ENCODE measurements at places on chromosomes 6 and 20.

- DNase-seq = no peak
These were observed 51.0 kb downstream of the ZBTB2 start for GRCh38 chr6:151340219-151340978.

- DNase-seq = no peak
These were observed 125.8 kb downstream of the NFATC2 start for GRCh38 chr20:51416532-51417249.

- DNase-seq = no peak
These were observed 501.5 kb upstream of the FLRT3 start for GRCh38 chr20:14838663-14839628.

GRCh38 chr6:89024456-89024855, 56.1 kb upstream of the PNRC1 start:
- no peak for DNase-seq

DNA sequence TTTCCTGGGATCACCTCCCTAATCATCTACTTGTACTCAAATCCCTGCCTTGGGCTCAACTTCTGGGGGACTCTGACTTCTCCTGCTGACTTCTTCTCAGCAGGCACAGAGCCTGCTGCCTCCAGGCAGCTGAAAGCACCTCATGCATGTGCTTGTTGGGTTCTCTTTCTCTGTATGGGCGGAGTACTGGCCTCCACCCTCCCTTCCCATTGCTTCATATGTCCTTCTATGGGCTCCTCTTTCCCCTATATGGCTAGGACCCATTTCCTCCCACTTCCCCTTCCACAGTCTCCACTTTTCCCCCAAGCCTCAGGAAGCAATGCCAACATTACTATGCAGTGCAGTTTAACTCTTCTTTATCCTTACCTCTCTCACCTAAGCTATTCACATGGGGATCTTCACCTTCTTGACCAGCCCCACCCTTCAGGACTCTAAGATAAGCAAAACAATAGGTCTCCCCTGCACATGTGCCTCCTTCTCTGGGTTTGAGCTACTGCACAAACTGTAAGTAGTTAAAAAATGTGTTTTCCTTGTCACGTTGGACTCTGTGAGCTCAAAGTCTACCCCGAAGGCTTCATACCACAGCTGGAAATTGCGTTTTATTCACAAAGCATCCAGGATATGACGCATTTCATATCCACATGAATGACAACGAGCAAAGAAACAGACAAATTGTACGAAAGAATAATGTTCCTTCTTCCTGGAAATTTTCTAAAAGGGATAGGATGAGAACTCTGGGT, 93.7 kb downstream of the CDS2 start:
- no peak for DNase-seq

DNA sequence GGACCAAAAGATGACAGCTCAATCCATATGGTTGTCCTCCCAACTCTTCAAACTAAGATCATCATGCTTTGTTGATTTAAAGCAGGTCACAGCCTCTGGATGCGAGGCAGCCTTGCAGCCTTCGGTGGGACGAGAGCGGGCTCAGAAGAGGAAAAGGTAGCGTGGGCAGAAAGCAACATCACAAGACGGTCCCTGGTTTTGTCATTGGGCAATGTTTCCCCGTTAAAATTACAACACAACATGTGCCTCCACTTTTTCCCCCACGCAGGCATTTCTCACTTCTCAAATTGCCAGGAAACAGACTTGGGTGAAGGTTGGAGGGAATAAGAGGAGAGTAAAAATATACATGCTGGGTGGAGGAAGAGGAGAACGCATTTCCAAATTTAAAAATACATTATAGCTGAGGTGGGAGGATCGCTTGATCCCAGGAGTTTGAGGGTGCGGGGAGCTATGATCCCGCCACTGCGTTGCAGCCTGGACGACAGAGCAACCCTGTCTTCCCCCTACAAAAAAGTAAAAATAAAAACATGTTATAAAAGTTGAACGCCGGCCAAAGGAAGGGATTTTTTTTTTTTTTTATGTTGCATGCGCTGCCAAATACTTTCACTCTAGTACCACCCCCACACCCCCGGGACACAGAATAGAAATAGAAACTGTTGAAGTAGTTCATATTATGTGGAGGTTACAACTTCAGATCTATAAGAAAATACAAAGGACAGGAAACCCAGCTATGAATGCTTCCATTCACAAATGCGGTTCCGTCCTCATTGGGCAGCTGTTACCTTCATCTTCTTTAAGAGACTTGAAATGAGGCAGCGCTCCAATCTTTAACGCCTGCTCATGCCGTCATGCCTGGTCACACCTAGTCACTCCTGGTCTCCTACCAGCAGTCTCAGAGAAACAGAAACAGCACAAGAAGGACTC, 13.9 kb upstream of the NAA20 start:
- DNase-seq = no peak

DNA sequence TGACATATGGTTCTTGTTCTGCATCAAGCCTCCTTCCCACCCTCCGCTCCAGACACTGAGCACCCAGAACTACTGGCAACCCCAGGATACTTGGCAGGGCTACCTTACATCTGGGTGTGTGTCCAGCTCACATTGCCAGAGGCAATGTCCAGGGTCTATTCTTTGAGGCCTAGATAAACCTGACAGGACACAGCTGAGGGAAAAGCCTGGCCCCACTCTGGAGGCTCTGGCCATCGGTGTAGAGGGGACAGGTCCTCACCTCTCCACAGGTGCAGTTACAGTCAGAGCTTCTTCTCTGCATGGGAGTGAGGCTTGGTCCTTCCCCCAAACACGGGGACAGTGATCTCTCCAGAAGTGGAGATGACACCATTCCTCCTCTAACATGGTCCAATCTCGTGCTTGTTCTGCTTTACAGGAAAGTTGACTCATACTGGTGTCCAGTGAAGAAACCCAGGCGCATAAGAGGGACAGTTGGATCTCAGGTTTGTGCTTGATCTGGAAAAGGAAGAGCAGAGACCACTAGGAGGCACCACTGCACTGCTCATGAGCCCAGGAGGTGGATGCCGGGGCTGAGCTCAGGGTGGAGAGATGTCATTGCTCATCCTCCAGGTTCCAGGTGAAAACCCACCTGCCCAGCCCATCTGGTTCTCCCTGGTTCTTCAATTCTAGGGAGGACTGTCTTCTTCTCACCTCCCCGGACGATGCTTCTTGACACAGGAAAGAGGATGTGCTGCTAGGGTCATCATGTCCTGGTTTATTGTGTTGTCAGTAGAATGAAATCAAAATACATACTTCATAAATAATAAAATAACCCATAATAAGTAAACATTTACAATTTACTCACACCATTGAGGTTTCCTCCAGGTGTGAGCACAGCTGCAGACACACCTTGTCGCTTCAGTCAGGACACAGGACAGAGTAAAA, 14.7 kb downstream of the HLA-F start:
- no peak for DNase-seq

GRCh38 chr20:2333821-2334220, 38.0 kb downstream of the TGM3 start:
- no peak for DNase-seq

- DNase-seq = no peak
These were observed 842 bp downstream of the POLR1C start for GRCh38 chr6:43517505-43518357.

DNA sequence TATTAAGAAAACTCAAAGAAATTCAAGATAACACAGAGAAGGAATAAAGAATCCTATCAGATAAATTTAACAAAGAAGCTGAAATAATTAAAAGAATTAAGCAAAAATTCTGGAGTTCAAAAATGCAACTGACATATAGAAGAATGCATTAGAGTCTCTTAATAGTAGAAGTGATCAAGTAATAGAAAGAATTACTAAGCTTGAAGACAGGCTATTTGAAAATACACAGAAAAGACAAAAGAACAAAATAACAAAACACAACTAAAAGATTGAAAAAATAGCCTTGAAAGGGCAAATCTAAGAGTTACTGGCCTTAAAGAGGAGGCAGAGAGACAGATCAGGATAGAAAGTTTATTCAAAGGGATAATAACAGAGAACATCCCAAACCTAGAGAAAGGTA, 12.1 kb downstream of the SNX14 start:
- no peak for DNase-seq

- DNase-seq = no peak
These were observed 85.6 kb downstream of the UBE3D start for GRCh38 chr6:82980086-82980485.

- DNase-seq = no peak
These were observed 302.2 kb downstream of the QKI start for GRCh38 chr6:163716690-163717089.

- peak; percentile 72 for DNase-seq
These were observed 15.2 kb upstream of the SIRT5 start for GRCh38 chr6:13559251-13559650.

- DNase-seq = no peak
These were observed 102.2 kb downstream of the DCDC2 start for GRCh38 chr6:24255676-24256075.

DNA sequence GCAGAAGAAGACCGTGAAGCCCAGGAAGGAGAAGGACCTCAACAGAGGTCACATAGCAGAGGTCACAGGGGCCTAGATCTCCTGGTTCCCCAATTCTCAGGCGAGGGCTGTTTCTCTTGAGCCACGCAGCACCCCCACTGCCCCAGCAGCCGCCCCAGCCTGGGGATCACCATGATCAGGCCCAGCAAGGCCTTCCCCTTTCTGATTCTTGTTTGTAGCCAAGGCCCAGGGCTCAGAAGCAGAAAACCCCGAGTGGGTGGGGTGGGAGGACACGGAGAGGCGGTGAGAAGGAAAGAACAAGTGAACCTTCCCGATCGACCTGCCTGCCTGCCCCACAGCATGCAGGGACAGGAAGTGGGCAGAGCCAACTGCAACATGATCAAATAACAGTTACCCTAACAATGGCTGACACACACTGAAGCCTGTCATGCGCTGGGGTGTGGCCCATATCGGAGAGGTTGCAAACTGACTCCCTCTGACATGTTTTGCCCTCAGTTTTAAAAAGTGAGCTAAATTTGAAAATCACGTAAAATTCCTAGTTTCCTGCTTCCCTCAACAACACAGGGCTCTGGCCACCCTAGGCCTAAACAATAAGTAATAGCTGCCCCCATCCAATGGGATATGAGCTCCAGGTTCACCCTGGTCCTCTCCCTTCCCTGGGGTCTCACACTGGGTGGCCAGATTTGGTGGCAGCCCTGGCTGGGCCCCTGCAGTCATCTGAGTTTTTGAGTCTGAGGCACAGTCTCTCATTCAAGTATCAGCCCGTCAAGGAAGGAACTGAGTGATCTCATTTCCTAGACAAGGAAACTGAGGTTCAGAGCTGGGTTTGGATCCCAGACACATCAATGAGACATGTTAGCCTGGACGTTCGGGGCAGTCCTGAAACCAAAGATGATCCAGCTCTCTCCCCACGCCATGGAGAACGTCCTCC, 6.5 kb downstream of the PEDS1 start:
- no peak for DNase-seq

- DNase-seq = no peak
These were observed 181.0 kb downstream of the ALDH8A1 start for GRCh38 chr6:134768931-134769330.

- DNase-seq = no peak
These were observed 283.0 kb upstream of the MARCKS start for GRCh38 chr6:113574147-113574546.

DNA sequence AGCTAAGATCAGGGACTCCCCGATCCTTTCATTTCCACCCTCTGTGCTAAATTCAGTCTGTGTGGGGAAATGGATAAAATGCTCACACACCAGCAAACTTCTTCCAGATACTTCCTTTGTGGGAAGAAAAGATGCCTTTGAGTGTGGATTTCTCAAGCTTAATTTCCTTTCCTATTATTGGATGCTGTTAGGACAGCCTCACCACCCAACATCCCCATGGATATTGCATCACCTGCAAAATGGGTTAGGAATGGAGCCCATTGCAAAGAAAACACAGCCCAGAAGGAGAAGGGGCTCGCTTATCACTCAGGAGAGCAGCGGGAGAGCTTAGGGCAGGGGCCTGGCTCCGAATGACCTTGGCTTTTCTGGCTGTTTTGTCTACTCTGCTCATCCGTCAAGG, 272.2 kb downstream of the CDC5L start:
- DNase-seq = no peak

- no peak for DNase-seq
These were observed 85.9 kb downstream of the SMLR1 start for GRCh38 chr6:130913120-130913519.

GRCh38 chr6:7993952-7994351, 70.2 kb downstream of the BLOC1S5 start:
- no peak for DNase-seq

GRCh38 chr6:84773431-84774156, 9.2 kb upstream of the TBX18 start:
- DNase-seq = no peak

DNA sequence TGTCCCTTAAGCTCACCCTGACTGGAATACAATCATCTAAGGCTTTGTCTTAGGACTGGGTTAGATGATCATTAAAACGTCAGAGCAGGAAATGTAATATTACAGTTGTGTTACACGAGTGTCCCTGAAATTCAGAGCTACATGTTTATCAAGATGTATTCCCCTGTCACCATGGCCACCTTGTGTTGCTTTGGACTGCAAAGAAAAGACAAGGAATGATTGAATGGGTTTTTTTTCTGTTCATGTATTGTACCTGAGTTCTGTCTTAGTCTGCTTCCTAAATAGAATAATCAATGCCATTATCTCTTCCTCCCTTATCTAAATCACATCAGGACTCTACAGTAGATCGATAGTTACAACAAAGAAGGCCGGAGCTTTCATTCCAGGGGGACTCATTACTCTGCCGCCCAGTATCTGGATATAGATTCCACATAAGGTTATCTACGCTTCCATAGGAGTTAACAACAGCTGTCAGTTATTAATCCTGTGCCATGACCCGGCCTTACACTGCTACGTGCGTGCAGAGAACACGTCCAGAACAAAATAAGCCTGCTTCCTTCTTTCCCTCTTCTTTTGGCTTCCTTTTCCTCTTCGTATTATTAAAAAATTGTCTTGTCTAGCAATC, 274.1 kb upstream of the SASH1 start:
- DNase-seq = no peak

GRCh38 chr20:49268600-49269365, 9.1 kb downstream of the ZNFX1 start:
- DNase-seq = no peak
